ENCODE measurements at places on chromosomes 16 and 17. TPM values are rescaled to one million over a fixed set of nuclear protein-coding genes. Genes with fewer than 3 reads are reported as not detected.

The OR1A1 gene
- total RNA-seq: not detected

The KRTAP4-4 gene
- not detected for total RNA-seq

The LGALS9 gene
- 11.9 TPM for total RNA-seq

The TBC1D3 gene
- not detected for total RNA-seq

The TRIM47 gene
- 22.6 TPM for total RNA-seq

The OR1F1 gene
- total RNA-seq: not detected

The MEOX1 gene
- total RNA-seq: 12.0 TPM

DNA sequence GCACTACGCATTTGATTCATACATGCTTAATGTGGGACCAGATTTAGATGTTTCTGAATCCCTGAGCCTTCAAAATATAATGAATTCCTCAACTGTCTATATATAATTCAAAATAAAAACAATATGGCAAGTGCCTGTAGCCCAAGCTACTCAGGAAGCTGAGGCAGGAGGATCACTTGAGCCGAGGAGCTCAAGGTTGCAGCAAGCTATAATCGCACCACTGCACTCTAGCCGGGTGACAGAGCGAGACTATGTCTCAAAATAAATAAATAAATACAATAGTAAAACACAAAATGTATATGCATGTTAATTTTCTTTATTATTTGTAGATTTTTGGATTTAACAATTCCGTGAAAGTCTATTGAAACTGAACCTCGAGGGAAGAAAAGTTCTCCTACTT is 50.6 kb upstream of the IRX6 start:
- no peak for DNase-seq

DNA sequence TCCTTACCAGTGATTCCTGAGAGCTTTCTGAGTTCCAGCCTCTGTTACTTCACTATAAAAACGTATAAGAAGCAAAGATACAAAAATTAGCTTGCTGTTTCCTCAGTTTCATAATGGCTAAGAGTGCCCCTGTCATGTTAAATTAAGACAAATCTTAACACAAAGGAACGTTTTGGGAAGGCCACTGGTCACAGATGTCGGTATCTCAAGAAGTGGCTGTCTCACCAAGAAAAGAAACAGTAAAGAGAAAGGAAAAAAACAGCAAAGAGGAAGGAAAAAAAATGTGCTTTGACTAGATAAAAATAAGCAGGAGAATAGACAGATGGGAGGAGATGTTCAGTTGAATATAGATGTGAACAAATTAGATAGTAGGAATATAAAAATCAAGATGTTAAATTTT is 94.8 kb upstream of the AKTIP start:
- no peak for DNase-seq

DNA sequence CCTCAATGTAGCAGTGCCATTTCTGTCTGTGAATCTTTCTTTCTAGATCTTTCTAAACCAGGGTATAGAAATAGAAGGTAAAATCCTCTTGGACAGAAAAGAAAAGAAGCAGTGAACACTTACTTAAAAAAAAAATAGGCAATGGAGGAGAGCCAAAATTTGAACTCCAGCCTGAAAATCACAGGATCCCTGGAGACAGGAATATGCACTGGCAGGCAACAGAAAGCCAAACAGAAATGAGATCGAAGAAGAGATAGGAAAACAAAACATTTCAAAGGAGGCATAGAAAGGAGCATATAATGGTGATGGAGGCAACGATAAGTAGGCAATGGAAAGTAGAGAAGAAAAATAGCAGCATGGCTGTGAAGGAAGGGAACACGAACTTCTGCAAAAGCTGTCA is 253.7 kb upstream of the HSBP1 start:
- DNase-seq: no peak

DNA sequence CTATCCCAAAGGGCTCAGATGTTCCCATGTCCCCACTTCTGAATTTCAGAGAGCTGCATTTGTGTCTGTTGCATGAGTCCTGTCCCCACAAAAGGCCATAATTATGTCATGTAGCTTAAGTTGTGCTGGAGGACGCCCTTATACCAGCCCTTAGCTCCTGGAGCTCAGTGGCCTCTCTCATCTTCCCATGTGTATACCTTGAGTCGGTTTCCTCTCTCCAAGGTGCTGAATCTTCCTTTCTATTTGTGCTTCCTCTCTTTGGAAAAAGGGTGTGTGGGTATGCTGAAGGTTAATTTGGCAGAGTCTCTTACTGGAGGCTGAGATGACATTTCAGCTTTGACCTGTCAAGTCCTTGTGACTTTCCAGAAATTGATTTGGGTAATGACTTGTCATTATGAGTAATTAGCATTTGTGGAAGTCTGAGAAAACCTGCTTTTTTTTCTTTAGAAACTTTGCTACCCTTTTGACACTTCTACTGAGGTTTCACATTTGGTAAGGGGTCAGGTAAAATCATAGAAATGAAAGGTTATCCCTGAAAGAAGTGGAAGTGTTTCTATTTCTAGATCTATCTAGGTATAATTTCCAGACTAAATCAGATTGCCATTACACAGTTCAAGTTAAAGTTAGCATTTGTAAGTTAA is 185.4 kb downstream of the ABCC12 start:
- no peak for DNase-seq

GRCh38 chr17:59827721-59828477 is 64.8 kb downstream of the TUBD1 start:
- no peak for DNase-seq

DNA sequence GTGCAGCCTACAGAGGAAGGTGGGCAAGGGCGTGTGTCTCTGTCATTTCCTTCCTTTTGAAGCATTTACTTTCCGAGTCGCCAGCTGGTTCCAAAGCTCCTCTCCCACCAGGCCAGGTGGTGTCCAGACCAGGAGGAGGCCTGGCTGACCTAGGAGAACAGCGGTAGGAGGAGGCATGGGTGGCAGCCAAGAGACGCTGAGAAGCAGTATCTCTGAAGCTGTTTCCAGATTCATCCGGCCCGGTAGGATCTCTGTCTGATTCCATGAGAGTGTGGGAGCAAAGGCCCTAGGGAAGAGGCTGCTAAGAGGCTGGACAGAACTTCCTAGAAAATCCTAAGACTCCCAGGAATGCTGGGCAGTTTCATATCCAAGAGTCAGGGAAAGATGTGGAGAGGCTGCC is 20.3 kb downstream of the MEOX1 start:
- DNase-seq: peak; percentile 54

DNA sequence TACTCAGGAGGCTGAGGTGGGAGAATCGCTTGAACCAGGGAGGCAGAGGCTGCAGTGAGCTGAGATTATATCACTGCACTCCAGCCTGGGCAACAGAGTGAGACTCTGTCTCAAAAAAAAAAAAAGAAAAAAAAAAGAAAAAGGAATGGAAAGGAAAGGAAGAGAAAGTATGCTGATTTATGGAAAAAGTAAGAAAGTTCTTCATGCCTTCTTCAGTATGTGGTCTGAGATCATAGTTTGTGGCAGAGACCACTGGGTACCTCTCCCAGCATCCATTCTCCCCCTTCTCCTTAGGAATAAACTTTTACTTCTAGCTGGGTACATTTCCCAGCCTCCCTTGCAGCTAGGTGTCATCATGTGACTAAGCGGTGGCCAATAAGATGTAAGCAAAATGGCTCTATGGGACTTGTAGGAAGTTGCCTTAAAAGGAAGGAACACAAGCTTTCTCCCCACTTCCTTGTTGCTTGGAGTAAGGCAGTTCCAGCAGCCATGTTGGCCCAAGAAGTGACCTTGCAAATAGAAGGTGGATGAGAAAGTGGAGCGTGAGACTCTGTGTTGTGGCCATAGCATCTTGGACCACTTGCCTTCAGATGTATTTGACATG is 26.1 kb upstream of the XPO6 start:
- no peak for DNase-seq

DNA sequence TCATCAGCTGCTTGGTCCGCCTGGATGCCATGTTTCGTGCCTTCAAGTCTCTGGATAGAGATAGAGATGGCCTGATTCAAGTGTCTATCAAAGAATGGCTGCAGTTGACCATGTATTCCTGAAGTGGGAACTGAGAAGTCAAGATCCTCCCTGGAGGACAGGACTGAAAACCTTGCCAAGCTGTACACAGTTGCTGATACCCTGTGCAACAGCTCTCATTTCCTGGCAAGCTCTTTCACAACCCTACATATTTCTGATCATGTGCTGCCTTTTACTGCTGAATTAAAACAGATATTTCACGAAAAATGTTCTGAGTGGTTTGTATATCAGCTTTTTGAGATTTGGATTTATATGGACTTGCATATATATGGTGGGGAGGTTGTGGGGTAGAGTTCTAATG is 898 bp downstream of the CAPNS2 start:
- DNase-seq: no peak

DNA sequence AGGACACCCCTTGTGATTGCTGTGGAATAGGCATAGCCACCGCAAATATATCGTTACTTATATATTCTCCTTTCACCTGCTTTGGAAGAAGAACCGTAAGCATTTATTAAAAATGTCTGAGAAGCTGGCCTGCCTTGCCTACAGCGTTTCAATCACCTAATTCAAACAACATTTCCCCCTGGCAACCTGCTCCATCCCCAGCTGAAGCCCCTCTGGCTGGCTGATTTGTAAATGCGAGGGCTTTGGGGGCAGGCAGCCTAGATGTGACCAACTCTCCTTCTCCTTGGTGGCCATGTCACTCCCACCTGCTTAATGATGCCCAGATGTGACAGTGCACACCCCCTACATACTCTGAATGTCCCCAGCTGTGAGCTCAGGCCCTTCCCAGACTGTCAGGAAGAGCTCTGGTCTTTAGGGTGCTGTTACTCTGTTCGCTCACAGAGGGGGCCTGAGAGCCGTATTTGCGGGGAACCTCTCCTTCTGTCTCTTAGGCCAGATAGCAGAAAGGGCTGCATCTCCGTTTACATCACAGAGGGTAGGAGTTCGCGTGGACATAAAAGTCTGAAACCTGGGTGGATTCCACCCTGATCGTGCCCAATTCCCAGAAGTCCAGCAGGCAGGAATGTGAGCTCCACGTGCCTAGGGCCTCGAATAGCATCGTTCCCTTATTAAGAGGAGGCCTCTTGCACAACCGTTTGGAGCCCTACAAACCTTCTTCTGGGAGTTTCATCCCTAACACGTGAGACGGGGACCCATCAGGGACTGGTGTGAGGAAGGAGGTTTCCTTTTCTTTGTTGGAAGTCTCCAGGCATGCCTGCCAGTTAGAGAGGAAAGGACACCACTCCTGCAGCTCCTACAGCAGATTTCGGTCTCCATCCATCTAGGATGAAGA is 2.4 kb upstream of the SDK2 start:
- DNase-seq: no peak

GRCh38 chr17:41629316-41629715 is 4.9 kb upstream of the KRT17 start:
- no peak for DNase-seq

DNA sequence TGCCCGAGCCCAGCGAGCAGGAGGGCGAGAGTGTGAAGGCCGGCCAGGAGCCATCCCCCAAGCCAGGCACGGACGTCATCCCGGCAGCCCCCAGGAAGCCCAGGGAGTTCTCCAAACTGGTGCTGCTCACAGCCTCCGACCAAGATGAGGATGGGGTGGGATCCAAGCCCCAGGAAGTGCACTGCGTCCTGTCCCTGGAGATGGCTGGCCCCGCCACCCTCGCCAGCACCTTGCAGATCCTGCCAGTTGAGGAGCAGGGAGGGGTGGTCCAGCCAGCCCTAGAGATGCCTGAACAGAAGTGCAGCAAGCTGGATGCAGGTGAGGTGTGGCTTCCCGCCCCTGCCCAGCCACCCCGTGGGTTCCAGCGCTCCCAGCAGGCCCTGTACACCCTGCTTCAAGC is 18.0 kb downstream of the FLYWCH1 start:
- no peak for DNase-seq

DNA sequence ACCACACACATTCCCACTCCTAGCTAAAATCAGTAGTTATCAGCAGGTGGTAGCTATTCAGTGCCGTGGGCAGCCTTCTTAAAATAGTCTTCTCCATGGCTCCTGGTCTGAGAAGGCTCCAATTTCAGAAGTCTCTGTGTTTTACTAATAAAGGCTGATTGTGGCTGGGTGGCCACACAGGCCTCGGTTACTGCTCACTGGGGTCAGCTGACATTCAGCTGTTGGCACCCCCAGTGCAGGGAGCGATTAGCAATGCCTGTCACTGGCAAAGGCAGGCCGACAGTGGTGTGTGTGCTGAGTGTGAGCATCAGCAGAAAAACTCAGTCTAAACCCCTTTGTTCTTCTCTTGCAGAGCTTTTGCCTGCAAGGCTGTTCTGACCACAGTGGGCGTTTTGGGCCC is 16.6 kb upstream of the DBNDD1 start:
- no peak for DNase-seq

GRCh38 chr16:9970796-9971195 is 211.4 kb downstream of the GRIN2A start:
- no peak for DNase-seq

DNA sequence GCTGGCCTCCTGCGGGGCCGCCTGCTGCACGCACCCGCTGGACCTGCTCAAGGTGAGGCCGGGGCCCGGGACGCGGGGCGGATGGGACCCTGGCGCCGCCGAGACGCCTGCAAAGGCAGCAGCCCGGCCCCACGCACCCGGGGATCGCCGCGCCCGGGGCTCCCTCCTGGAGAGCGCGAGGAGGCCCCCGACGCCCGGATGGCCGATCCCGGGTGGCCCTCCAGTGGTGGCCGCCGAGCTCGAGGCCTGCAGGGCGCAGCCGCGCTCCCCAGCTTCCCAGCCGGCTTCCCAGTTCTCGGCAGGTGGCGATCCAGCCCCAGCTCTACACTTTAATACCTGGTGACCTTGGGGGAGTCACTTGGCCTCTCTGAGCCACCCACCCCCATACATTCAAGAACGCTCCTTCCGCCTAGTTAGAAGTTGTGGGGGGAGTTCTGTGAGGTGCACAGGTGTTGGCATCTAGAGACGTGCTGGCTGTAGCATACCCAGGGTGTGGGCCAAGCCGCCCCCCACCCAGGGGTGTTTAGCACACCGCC is 452 bp downstream of the SLC25A10 start:
- DNase-seq: no peak

Measured in heart right ventricle (tissue), 16 donors.